ENCODE measurements at places on chromosomes 7 and 10.

GRCh38 chr7:36301914-36302771 is 87.5 kb upstream of the ANLN start:
- peak overlapping the region; percentile 64 for H3K27ac ChIP-seq
- H3K36me3 ChIP-seq, result no peaks in the 10 kb centered on the region

- H3K27me3 ChIP-seq, result no peaks in the 10 kb centered on the region
- no peak for DNase-seq
- no peak overlapping the region for H3K27ac ChIP-seq
- H3K36me3 ChIP-seq, result no peaks in the 10 kb centered on the region
These were observed 66.0 kb downstream of the VPS50 start for GRCh38 chr7:93298206-93298605.

GRCh38 chr7:31439165-31439564 is 74.7 kb upstream of the ITPRID1 start:
- no peak overlapping the region for H3K27ac ChIP-seq
- no peaks in the 10 kb centered on the region for H3K4me1 ChIP-seq
- H3K36me3 ChIP-seq, result no peaks in the 10 kb centered on the region

DNA sequence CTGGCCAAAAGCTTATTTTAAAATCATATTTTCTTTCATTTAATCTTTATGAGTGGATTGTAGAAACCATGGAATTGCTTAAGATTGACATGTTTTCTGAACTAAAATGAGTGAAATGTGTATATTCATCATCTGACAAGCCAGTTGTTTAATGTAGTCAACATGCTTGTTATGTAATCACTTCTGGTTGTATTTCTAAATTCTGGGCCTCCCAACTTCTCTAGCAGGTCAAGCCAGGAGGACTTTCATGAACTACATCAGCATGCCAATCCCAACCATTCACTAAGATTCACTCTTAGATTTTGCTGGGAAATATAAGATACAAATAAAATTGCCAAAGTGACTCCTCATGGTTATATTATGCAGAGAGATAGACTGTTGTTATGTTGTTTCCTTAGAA is 21.1 kb upstream of the MAP3K8 start:
- H3K4me3 ChIP-seq, result no peak overlapping the region
- no peak for DNase-seq
- no peaks in the 10 kb centered on the region for H3K36me3 ChIP-seq
- H3K27ac ChIP-seq, result no peak overlapping the region
- H3K27me3 ChIP-seq, result no peaks in the 10 kb centered on the region

DNA sequence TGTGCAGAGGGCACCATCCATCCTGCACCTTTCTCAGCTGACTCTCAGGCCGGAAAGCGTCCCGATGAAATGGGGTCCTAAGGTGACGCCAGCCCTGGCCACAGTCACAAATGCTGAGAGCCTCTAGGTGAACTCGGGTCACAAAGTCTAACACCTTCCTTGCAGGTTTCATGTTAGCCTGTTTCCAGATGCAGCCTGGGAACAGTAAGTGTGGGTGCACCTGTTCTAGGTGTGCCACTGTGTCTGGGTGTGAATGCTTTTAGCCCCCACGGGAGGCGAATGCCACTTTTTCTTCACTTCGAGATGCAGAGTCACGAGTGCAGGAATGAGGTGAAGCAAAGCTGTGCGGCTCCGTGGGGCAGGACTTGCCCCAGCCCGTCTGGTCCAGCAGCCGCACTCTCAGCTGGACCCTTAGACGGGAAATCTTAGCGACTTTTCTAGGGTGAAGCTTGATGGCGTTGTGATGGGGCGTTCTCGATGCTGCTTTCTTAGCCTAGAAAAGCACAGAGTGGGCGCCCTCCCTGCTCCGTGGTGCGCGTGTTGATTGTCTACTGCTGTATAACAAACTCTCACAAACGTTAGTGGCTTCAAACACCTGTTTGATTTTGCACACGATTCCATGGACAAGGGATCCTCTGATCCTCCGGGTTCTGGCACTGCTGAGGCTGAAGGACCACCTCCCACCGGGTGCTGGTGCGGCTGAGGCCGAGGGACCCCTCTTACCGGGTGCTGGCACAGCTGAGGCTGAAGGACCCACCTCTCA is 13.6 kb upstream of the VIPR2 start:
- no peaks in the 10 kb centered on the region for H3K36me3 ChIP-seq
- no peak for DNase-seq
- no peak overlapping the region for H3K27ac ChIP-seq
- H3K27me3 ChIP-seq, result no peaks in the 10 kb centered on the region
- no peaks in the 10 kb centered on the region for H3K4me1 ChIP-seq

GRCh38 chr10:131213741-131214505 is 97.6 kb downstream of the TCERG1L start:
- no peak overlapping the region for H3K4me3 ChIP-seq
- DNase-seq, result no peak
- no peak overlapping the region for H3K27ac ChIP-seq
- no peaks in the 10 kb centered on the region for H3K4me1 ChIP-seq

DNA sequence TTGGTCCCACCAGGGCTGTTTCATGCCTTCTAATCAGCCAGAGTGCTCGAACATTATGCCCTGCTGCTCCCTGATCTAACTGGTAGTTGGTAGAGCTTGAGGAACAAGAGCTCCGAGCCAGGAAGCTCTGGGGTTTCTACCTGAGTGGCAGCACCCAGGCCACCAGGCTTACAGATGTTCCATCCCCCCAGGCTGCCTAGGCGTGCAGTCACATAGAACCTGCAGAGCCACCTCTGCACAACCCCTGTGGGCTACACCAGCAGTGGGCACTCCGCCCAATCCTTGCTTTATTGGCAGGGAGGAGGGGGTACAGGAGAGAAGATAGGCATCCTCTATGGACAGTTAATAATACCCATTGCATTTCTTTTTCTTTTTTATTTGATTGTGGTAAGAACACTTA is 21.8 kb downstream of the MAP3K8 start:
- DNase-seq, result no peak
- no peak overlapping the region for H3K4me3 ChIP-seq
- peak overlapping the region; percentile 65 for H3K27ac ChIP-seq

DNA sequence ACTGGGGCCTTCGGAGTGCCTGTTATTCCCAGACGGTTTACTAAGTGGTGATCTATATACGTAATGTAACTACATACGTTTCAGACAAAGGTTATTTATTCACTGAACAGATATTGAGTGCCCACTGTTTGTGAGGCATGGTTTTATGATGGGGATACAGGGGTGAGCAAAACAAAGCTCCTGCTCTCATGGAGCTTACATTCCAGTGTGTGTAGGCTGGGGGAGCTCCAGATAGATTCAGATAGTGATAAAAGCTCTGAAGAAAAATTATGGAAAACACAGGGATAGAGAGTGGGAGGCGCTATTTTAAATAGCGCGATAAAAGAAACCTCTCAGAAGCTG is 466 bp upstream of the DNAJB12 start:
- H3K4me3 ChIP-seq, result peak overlapping the region; percentile 51
- H3K27me3 ChIP-seq, result no peaks in the 10 kb centered on the region
- no peaks in the 10 kb centered on the region for H3K36me3 ChIP-seq
- no peak for DNase-seq

DNA sequence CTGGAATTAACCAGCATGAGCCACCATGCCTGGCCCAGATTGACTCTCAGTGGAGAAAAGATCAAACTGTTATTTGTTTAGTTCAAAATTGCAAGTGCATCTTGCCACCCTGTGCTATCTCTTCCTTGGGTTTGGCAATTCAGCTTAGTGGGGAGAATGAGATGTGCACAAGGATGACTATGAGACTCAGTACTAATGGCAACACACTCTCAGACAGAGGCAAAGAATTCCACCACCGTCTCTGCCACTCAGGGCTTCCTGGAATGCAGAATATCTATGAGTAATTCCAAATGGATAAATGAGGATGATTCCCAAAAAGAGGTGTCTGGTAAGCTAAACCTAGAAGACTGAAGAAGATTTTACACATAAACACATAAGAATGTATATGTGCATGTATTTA is 525.8 kb downstream of the NRG3 start:
- H3K27ac ChIP-seq, result no peak overlapping the region
- no peaks in the 10 kb centered on the region for H3K4me1 ChIP-seq
- no peak for DNase-seq
- H3K27me3 ChIP-seq, result no peaks in the 10 kb centered on the region
- H3K4me3 ChIP-seq, result no peak overlapping the region

DNA sequence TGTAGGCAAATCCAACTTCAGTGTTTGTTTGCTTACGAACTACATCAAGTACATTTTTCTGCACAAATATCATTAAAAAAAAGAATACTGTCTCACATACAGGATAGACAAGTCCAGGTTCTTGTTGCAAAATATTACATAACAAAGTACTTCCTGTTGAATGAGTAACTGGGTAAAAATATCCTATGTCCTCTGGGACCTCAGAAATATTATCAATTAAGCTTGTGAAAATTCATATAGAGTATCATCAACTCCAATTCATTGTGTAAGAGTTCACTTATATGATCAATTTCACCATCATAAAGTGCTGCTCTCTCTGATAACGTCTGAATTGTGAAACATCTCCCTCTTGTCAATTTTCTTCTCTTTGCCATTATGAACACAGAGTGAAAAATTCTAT is 22.6 kb downstream of the HERC4 start:
- no peak for DNase-seq
- peaks cover 11% of the 10 kb centered on the region for H3K4me1 ChIP-seq
- no peak overlapping the region for H3K27ac ChIP-seq
- no peaks in the 10 kb centered on the region for H3K36me3 ChIP-seq
- H3K4me3 ChIP-seq, result no peak overlapping the region
- no peaks in the 10 kb centered on the region for H3K27me3 ChIP-seq

- no peak overlapping the region for H3K4me3 ChIP-seq
- H3K27ac ChIP-seq, result no peak overlapping the region
- H3K4me1 ChIP-seq, result no peaks in the 10 kb centered on the region
- H3K36me3 ChIP-seq, result no peaks in the 10 kb centered on the region
- no peaks in the 10 kb centered on the region for H3K27me3 ChIP-seq
These were observed 132.4 kb upstream of the PALS2 start for GRCh38 chr7:24440892-24441291.

DNA sequence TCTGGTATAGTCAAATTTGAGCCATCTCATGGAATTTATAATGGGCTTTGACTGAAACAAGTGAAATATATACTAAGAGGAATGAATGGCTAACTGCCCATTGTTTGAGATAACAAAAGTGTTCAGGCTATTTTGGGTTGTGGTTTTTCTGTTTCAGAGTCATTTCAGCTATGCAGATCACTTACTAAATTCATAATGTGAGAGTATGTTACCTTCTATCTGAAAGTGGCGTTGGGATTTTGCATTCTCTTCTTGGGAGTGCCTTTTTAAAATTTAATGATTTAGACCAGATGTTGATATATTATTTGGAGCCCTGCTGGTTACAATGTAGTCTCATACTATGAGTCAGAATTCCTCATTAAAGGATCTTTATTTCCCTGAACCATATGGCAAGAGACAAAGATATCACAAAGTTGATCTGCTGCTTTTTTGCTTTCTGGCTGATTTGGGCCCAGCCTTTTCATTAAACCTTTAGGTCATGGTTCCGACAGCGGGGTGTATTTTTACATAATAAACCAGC is 10.4 kb downstream of the VCL start:
- no peaks in the 10 kb centered on the region for H3K27me3 ChIP-seq
- peak overlapping the region; percentile 43 for H3K27ac ChIP-seq
- no peak overlapping the region for H3K4me3 ChIP-seq

DNA sequence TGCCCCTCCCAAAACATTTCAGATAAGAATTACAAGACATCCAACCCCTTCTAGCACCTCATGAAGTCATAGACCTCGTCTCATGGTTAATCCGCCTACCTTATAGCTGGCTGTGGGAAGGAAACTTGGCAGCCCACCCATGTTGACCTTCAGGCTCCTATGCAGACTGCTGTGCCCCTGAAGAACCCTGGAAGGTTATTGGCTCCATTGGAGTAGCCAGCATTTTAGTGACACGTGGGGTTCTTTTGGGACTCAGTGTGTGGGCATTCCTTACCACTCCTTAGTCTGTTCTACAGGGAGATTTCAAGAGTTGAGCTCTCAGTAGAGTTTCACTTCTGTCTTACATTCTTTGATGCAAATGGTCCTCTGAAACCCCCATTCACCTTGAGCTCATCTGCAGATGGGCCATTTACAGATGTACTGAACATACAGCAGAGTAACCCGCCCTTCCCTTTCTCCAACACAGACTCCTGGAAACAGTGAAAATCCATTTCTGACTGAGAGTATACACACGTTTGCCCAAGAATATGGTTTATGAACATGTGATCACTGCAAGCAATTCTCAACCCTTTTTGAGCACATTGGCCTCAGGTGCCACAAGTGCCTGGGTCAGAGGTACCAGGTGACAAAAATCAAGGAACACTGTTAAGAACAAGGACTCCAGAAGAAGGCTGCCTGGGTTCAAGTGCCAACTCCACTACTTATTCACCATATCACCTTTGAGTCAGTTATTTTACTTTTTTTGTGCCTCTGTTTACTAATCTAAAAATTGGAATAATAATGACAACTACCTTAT is 54.0 kb upstream of the HECW1 start:
- no peak for DNase-seq
- peak overlapping the region; percentile 73 for H3K27ac ChIP-seq
- H3K4me3 ChIP-seq, result peak overlapping the region; percentile 45
- H3K27me3 ChIP-seq, result no peaks in the 10 kb centered on the region

GRCh38 chr7:69430384-69431021 is 167.8 kb upstream of the AUTS2 start:
- no peaks in the 10 kb centered on the region for H3K27me3 ChIP-seq
- no peaks in the 10 kb centered on the region for H3K36me3 ChIP-seq
- H3K4me3 ChIP-seq, result no peak overlapping the region
- H3K27ac ChIP-seq, result peak overlapping the region; percentile 68
- no peak for DNase-seq

GRCh38 chr7:115805458-115805857 is 225.1 kb downstream of the TFEC start:
- no peaks in the 10 kb centered on the region for H3K4me1 ChIP-seq
- no peak for DNase-seq
- H3K4me3 ChIP-seq, result no peak overlapping the region
- H3K27me3 ChIP-seq, result no peaks in the 10 kb centered on the region
- no peak overlapping the region for H3K27ac ChIP-seq
- H3K36me3 ChIP-seq, result no peaks in the 10 kb centered on the region
